ENCODE measurements at places on chromosomes 13 and 19. TPM values are rescaled to one million over a fixed set of nuclear protein-coding genes. Genes with fewer than 3 reads are reported as not detected.

DNA sequence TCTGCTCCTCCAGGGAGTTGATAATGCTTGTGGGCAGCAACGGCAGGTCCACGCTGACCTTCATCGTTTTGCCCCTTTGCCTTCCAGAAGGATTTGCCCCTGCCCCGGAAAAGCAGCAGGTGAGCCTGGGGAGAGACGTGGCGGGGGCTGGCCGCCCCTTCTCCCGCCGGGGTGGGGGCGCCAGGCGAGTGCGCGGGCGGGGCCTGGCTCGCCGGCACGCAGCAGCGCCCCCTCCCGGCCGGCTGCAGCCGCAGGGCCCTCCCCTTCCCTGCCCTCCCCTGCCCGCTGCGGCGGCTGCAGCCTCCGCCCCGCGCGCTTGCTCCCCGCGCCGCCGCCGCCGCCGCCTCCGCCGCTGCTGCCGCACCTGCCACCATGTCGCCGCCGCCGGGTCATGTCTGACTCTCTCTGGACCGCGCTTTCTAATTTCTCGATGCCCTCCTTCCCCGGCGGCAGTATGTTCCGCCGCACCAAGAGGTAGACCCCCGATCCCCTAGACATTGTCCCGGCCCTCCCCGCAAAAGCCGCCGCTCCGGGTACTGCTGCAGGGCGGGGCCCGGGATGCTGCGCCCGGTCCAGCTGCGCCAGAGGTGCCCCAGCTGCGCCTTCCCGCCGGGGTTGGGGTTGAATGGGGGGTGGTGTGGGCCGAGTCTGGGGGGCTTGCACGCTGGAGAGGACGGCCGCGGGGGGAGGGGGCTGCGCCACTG, at the start of gene MAST1:
TSS of gene MAST1 (plus strand) at position 334 of the 704 bp plus-strand sequence. CDS start at position 392, 58 bp downstream.
- DNase-seq: peak; percentile 54

GRCh38 chr13:69545551-69545950, 562.1 kb upstream of the ATXN8OS start:
- DNase-seq: no peak

Gene GGN
- 2.2 TPM for total RNA-seq

GRCh38 chr13:32666990-32667571, 80.8 kb downstream of the PDS5B start:
- no peak for DNase-seq

DNA sequence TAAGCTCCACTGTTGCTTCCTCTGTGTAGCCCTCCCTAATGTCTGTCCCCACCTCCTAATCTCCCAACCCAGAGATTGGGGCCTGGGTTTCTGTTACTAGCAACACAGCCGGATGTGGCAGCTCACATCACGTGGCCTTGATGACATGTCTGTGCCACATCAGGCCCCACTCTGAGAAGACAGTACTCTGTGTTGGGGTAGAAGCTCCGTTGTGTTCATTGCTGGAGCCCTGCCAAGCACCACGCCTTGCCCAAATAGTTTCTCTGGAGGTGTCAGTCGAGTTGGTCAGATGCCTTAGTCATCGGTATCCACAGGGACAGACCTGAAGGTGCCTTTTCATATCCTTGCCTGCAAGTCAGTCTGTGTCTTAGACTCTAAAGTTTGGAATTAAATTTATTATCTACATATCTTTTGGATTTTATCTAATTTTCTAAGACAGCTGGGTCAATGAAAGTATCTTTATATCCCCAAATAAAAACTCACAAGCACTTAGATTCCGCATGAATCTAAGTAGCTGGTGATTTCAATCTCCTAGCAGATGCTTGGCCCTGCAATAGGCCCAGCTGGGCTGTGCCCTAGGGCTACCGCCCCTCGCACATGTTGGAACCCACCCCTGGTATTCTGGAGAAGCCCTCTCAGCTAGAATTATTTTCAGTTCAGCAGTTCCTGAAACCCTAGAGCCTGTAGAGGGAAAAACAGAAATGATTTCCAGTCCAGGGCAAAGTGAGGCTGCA, 204.0 kb upstream of the TSHZ3 start:
- no peak for DNase-seq

DNA sequence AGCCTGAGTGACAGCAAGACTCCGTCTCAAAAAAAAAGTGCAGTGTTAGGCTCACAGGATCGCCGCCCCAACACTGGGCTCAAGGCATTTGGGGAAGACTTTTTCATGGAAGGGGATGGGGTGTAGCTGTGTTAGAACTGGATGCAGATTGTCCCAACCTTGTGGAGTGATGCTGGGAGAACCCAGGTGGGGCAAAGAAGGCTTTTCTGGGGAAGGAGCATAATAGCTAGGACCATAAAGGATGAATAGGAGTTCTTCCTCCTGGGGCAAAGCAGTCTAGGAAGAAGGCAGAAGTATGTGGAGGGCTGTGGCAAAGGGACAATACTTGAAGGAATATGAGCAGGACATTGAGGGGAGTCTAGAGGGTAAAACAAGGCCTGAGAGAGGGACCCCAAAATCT, 11.2 kb downstream of the TLE6 start:
- DNase-seq: no peak
